ENCODE measurements at places on chromosomes 2 and 18.

DNA sequence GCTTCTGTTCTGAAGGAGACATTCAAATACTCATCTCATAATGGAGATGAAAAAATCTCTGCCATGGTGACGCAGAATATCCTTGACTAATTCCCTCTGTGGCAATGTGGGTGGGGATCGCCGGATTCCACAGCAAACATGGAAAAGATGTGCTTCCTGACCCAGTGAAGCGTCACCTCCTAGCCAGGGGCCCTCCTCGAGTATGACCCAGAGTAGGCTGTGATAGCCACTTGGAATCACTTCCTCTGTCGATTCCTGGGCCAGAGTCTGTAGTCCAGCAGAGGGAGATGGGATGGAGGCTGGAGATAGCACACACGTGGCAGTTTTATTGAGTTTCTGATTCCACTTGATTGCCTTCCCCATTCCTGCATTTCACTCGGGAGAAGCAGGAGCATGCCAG lies 36.8 kb downstream of the DRC1 start:
- DNase-seq, result no peak

GRCh38 chr2:128451084-128452023 lies 132.7 kb upstream of the HS6ST1 start:
- no peak for DNase-seq

DNA sequence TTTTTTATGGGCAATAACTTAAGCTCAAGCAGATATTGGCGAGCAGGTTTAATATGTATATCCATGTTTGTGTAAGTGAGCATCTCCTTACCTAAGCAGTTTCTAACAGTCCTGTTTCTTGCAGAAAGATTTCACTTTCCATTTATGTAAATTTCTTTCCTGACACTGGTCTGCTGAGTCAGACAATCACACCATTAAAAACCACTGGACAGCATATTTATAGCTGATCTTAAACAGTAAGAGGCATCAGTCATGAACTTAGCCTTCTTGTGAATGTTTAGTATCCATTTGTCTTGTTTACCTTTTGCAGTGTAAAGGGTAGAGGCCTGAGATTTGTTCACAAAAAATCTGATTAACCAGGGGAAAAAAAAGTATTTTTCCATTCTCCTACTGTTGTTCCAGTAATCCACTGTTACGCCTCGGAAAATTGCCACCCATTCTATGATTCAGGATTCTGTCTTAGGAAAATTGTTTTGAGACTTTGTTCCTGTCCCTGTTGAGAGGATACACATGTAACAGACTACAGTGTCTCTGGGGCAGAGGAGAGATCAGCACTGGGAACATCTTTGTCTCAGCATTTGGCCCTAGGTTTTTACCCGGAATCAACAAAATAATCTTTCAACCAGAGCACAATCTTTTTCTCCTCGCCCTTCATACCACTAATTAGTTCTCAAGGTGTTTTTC lies 521.0 kb upstream of the NRP2 start:
- no peak for DNase-seq

DNA sequence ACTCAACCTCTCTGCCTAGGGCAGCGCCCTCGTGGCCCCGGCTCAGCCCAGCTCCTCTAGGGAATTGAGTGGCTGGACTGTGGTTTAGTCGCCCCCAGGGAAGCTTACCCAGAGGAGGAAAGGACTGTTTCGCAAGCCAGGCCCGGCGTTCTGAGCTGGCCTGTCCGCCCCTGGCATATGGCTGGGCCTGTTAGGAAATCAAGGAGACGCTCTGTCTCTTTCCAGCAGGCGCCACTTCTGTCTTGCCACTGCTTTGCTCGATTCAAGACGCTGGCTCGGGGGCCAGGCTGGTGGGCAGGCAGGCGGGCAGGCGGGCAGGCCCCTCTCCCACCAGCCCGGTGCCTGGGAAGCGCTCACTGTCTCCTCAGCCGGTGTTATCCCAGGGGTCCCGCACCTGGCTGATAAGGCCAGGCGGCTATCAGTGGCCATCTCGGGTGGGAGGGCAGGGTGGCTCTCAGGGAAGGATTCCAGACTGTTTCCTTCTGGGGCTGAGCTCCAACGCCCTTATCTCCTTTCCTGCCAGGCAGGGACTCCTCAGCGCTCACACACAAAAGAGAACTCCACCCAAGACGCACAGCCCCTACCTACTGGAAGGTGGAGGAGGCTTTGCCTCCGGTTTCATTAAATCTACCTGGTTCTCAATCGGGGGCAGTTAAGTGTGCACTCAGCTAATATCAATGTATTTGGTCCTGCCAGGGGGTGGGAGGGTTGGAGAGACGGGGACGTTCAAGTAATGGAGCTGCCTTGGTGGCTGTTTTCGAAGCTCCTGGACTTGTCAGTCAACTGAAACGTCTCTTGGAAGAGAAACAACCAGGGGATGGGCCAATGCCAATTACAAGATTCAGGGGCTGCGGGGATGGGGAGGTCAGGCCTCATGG lies 109.1 kb downstream of the SMAD7 start:
- DNase-seq, result no peak

DNA sequence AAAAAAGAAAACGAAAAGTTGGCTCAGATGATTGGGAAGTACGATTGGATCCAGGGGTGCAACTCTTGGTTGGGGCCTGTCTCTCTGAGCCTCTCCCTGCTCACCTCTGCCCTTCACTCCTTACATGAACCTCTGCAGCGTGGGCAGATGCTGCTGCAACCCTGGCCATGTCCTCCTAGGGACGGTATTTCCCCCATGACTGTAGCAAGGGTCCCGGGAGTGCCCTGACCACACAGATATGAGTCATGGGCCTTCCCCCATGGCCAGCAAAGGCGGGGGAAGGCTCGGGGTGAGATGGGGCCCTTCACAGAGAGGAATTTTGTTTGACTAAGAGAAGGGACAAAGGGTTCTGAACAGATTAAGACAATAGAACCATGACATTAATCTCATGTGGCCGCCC lies 129.0 kb downstream of the NCK2 start:
- no peak for DNase-seq

DNA sequence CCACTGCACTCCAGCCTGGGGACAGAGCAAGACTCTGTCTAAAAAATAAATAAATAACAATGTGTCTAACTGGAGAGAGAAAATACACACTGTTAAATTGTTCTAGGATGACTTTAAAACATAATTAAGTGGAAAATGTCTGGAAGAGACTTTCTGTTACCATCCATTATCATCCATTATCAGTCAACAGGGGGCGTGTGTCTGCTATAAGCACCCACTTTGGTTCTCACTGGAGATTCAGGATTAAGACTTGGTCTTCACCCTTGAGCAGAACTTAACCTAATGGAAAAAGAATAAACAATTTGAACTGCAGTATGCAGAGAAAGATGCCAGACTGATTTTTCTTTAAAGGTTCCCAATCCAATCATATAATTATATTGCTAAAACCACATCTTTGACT lies 999.8 kb upstream of the GYPC start:
- no peak for DNase-seq

- DNase-seq, result no peak
These were observed 216.9 kb downstream of the MYO3B start for GRCh38 chr2:170394641-170395387.

- no peak for DNase-seq
These were observed 240.9 kb upstream of the GULP1 start for GRCh38 chr2:188050726-188051125.

Measured in right renal pelvis (tissue), 4 donors.